Articular chondrocyte of knee joint (primary cell): ENCODE measurements at places on chromosomes 5 and 9. TPM values are rescaled to one million over a fixed set of nuclear protein-coding genes. Genes with fewer than 3 reads are reported as not detected.

KIF12 gene
- total RNA-seq, result 0.11 TPM in 1 of 2 replicates, not detected in the other

MSX2 gene
- total RNA-seq, result 5.5 and 6.0 TPM in 2 replicates

ZSWIM6 gene
- total RNA-seq, result 10.6 and 15.8 TPM in 2 replicates

IL3 gene
- total RNA-seq, result not detected in 2 replicates

IFNA13 gene
- 0.11 TPM in 1 of 2 replicates, not detected in the other for total RNA-seq

AKNA gene
- 11.9 and 13.3 TPM in 2 replicates for total RNA-seq

TLX3 gene
- not detected in 2 replicates for total RNA-seq

SMU1 gene
- 27.6 and 34.5 TPM in 2 replicates for total RNA-seq

ANKRD18B gene
- total RNA-seq, result not detected in 2 replicates

GABRP gene
- 0.11 TPM in 1 of 2 replicates, not detected in the other for total RNA-seq

GPR150 gene
- under 0.01 TPM in 1 of 2 replicates, not detected in the other for total RNA-seq

ORM2 gene
- total RNA-seq, result not detected in 2 replicates
